ENCODE measurements at places on chromosomes 11 and 22.
A peak's percentile ranks its signal among the peaks of the same experiment; 100 is the strongest.

DNA sequence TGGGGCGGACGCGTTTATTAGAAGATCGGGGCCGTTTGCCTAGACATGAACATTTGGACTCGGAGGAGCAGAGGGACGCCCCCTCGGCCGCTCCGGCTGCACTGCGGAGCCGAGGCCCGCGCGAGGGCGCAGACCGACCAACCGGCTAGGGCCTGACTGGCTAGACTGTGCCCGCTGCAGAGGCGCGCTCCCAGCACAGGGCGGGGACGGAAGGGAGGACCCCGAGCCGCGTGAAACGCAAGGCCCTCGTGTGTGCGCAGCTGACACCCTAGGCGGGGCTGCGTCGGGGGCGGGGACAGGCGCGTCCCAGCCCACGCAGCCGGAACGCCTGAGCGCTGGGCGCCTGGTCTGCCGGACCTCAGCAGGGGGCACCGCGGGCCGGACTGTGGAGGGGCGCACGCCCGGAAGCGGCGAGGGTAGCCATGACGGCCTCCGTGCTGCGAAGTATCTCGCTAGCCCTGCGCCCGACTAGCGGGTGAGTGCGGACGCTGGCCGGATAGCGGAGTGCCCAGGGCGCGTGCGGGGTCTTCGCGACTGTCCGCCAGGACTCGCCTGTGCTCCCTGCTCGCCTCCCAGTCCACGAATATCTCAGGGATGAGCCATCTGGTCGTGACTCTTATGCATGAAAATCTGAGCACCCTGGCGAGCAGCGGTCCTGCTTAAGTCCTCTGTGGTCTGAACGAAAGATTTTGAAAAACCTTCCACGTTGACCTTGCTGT is at the start of gene MRPL40:
TSS of gene MRPL40 (plus strand) at position 413 of the 719 bp plus-strand sequence. CDS start at position 423, 10 bp downstream.
- peak; percentile 91 for DNase-seq

DNA sequence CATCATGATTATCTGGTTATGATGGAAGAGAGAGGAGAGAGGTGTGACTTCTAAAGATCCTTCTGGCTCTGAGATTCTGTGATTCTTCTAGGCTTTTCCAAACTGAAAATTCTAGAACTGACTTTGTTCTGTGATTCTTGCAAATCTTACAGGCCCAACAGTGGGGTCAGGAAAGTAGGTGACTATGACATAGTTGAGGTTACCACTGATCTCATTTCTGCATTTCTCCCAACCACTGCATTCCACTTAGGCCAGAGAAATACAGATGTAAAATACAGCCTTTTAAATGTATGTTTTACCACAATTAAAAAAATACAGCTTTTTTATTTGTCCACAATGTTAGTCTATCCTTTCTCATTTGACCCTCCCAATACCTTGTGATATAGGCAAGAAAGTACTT is 83.7 kb downstream of the STIM1 start:
- no peak for DNase-seq

DNA sequence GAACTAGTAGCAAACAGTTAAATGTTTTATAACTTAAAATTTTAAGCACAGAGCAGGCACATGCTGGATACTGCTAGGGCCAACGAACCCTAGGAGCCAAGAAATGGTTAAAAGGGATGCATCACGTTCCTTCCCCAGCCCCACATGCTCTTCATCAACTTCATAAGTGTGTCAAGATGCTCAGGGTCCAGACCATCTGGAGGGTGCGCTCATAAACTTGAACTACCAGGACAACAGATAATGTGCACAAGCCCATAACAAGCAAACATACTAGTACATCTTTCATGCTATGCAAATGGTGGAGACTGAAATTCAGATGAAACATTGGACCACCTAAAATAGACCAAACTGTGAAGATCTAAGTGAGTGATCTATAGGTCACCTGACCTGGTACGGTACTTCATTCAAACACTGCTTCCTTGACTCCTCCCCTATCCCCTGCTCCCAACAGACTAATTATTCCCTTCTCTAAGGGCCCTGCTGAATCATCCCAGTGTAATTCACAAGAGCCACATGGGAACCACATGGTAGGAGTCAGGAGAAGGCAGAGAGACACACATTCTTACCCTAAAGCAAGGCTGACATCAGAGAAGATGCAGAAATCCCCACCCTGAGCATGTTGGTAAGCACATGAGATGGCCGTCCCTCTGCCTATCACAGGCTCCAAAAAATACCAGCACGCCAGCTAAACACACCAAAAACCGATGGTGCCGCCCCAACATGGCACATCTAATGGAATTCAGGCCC is 83.9 kb downstream of the ETS1 start:
- no peak for DNase-seq

- DNase-seq, result no peak
Measured at GRCh38 chr22:49947296-49947622, 13.3 kb upstream of the PIM3 start.

DNA sequence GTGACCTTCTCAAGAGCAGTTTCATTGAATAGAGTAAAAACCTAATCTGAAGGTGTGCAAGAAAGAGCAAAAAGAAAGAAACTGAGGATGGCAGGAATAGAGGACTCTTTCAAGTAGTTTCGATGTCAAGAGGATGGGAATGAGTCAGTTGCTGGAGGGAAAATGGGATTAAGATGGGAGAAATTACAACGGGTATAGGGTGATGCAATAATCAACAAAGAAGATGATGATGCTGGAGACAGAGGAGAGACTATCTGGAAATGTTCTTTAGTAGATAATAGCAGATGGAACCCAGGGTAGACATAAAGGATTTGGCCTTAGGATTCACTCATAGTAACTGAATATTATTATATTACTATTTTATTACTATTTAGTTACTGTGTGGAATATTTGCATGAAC is 189.4 kb downstream of the GRIA4 start:
- DNase-seq, result no peak

DNA sequence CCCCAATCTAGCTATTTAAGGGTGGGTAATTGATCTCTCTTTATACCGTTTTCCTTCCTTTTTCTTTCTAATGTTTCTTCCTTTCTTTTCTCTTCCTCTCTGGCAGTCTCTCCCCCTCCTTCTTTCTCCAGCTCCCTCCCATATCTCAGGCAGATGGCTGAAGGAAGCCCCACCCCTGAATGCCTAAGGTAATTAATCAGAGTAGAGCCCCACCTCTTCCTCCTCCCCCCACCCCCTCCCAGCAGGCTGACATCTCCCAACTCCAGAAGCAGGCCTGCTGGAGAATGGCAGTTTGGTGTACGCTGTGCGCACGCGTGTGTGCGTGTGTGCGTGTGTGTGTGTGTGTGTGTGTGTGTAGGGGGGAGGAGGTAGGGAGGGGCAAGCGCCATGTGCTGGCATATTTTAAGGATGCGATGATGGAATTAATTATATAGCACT is 122.6 kb downstream of the APOL5 start:
- DNase-seq, result peak; percentile 82

DNA sequence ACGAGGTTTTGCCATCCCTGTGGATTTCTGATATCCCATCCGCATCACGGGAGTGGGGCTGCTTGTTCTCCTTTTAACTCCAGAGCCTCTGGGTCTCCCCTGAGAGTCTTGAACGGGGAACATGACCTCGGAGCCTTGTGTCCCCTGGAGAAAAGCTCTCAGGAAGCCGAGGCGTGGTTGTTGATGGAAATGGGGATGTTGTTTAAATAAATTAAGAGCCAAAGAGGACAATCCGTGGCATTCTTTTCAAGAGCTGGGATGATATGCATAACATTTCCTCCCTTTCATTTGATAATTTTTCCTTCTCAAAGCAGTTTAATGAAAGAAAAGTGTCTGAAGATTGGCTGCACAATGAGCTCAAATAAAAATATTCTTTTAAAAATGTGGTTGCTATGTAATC is 14.2 kb downstream of the TSPAN18 start:
- no peak for DNase-seq

DNA sequence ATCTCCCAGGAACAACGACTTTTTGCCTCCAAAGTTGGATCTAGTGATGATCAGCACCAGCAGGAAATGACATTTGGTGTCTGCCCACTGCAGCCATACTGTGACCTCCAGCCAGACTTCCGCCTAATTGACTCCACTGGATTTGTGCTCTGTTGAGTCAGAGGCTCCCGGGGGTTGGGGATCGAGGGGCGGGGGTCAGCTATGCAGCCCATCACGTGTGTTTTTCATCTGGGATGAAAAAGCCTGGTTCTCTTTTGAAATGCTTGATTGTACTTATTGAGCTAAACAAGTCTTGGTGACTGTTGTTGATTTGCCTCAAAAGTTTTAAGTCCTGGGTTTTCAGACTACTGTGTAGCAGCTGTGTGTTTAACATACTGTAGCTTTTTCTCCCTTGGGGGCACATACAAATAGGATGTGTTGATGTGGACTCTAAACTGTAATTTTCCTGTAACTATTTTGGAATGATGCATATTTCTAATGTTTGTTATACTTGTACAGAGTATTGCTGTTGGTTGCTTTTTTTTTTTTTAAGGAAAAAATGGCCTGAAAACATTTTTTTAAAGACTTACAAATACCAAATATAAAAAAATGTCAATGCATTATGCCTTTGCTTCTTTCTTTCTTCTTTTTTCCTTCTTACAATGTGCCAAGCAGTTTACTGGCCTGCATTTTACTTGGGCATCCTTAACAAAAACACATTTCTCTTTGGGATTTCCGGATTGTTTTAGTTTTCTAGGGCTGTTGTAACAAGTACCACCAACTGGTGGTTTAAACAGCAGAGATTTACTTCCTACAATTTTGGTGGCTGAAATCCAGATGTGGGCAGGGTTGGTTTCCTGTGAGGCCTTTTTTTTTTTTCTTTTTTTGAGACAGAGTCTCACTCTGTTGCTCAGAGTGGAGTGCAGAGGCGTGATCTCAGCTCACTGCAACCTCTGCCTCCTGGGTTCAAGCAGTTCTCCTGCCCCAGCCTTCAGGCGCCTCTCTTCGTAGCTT is 46.1 kb upstream of the OR4B1 start:
- no peak for DNase-seq

DNA sequence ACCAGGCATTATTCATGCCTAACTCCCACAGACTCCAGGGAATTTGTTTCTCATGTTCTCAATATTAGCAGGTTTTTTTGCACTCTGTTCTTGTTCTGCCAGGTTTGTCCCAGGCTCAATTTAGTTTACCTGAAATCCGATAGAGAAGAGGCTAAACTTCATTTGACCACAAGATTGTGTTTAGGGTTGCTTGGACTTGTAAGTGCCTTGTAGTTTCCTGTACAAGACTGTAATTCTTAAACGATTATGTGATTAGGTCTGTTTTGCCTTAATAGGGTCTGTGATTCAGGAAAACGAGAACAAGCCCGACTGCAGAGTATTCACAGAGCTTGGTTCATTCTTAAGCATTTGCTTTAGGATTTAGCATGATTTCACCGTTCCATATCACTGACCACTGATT is 1.8 kb downstream of the PRSS23 start:
- DNase-seq, result no peak

DNA sequence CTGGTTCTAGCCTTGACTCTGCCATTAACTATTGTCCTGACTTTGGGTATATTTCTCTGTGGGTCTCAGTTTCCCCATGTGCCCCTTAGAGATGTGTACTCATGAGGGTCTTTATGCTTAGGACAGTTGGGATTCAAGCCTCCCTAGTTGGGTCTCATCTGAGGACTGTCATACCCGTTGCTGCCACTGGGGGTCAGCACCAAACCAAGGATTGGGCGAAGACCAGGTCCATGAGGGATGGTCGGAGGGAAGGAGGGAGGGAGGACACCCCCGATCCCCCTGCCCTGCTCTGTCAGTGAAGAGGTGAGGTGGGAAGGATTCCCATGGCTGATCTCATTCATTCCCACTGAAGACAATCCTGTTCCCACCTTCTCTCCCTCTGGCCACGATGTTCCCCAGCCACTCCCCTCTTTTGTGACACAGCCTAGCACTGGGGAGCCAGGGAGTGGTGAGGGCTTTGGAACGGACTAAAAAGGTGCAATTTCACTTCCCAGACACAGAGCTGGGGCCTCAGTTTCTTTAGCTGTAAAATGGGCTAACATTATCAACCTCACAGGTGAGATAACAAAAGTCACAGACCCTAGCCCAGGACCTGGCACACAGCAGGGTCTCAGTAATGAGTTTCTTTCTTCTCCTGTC is 12.4 kb upstream of the KLHL35 start:
- DNase-seq, result peak; percentile 36

- DNase-seq, result peak; percentile 8
Measured at GRCh38 chr11:62497132-62497801, 49.3 kb downstream of the AHNAK start.

GRCh38 chr22:17167486-17167885 is 8.4 kb upstream of the HDHD5 start:
- no peak for DNase-seq

GRCh38 chr11:32315121-32315520 is 120.2 kb downstream of the WT1 start:
- DNase-seq, result no peak

- DNase-seq, result no peak
Measured at GRCh38 chr11:18522388-18522787, 4.4 kb downstream of the TSG101 start.

DNA sequence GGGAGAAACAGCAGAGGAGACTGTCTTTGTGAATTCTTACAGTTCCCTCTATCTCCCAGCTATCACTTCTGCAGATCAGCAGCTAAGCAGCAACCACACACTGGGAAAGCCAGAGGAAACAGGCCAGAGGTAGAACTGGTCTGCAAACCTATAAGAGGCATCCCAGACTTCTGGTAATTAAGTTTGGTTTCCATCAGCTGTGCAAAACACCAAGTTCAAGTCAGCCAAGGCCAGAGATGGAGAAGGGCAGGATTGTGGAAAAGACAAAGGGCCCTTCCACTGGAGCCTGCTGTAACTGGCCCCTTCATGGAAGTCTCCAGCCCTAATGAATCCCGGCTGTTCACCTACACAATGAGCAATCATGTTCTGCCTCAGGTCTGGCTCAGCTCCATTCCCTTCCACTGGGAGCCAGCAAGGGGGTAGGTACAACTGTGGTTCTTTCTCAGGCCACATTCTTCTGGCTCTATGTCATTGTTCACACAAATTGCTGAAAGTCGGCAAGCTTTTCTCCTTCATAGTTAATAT is 4.6 kb upstream of the PAMR1 start:
- DNase-seq, result no peak

- DNase-seq, result no peak
Measured at GRCh38 chr22:50190941-50191741, 5.4 kb downstream of the TRABD start.

- DNase-seq, result no peak
Measured at GRCh38 chr11:116262370-116262769, 510.4 kb downstream of the BUD13 start.

DNA sequence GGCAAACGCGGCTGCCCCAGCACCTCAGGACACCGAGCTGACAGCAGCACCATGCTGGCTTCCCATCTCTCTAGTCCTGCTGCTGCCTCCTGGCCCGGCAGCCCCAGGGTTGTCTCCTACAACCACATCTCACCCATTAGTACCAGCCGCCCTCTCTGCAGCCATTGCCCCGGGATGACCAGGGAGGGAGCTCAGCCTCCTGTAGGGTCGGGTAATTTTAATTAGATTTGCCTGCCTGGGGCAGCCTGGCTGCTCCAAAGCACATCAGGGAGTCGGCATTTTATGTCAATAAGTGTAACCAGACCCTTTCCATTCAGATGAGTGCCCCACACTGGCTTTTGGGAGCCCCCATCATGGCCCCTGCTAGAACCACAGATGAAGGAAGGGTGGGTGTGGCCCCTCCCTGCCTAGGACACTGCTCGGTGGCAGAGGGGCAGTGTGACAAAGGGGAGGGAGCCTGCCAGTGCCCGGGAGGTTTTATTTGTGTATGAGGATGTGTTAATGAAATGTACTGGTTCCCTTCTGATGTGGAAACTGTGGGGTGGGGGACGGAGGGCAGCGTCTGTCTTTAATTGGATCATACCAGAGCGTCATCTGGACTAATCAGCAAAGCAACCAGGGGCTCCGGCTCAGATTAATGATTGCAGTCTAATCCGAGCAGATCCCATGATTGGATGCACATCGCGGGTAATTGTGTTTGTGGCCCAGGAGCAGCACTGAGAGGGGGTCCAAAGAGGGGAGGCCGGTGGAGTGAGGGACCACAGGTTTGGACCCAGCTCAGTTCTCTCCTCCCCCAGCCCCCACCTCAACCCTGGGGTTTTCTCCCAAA is 125.3 kb downstream of the FEZ1 start:
- no peak for DNase-seq

Measured in NCI-H774 (cell line).